ENCODE measurements at places on chromosomes 5 and 9. TPM values are rescaled to one million over a fixed set of nuclear protein-coding genes. Genes with fewer than 3 reads are reported as not detected.

The ZNF782 gene
- total RNA-seq = 29.0 TPM

The ECM2 gene
- total RNA-seq = 10.1 TPM

The FOXE1 gene
- total RNA-seq = not detected

The PLPP7 gene
- total RNA-seq = 6.6 TPM

The EDIL3 gene
- 72.4 TPM for total RNA-seq

GRCh38 chr5:61632064-61632463, 300.0 kb downstream of the ZSWIM6 start:
- DNase-seq = no peak

DNA sequence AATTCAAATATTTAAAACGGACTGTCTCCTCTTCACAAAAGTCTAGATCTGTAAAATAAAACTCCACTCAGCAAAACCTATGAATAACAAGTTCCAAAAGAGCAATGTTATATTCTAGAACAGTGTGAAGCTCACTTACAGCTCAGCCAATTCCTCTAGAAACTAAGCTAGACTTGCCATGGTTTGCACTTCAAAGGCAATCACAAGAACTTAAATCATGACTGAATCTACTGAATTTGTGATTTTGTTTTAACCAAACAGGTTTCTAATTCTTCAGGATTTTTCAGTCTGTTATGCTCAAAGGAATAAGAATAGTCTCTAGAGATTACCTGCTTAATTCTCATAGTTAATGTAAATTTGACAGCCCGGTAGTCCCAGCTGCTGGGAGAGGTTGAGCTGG, 1.4 kb upstream of the PKD2L2 start:
- DNase-seq = no peak

DNA sequence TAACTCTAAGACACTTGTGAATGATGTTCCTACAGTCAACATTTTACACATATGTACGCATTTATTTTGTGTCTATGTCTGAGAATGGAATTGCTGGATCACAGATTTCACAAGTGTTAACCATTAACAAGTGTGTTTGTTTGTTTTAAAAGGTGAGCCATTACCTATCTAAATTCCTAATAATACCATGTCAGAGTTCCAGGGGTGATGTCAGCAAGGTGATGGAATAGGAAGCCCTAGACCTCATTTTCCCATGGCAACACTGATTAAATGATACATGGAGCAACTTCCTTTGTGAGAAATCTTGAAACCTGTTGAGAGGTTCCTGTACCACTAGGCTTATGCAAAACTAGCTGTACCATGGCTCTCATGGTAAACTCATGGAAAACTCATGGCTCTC, 309.7 kb downstream of the CYLC2 start:
- no peak for DNase-seq

- no peak for DNase-seq
These were observed 1150.7 kb upstream of the WWC1 start for GRCh38 chr5:167140548-167141291.

- DNase-seq = no peak
These were observed 294.1 kb downstream of the ARHGAP26 start for GRCh38 chr5:143064218-143064641.

DNA sequence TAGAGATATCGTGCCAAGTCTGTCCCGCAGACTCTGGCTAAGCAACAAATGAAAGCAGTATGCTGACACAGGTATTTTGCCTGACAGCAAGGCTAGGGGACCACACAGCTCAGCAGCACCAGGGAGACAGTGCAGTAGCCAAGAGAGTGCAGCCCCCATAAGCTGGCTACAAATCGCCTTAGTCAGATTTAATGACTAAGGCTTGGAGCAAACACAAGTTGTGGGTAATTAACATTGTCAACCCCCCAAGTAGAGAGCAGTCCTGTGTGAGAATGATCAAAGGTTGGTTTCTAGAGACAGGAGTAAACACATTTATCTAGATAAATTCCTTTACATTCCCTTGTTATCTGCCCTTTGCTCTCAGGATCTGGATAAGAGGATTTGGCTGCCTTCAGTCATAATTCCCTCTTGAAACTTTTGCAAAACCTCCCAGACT, 1434.5 kb upstream of the CDH6 start:
- no peak for DNase-seq

GRCh38 chr9:15178631-15179030, 128.4 kb downstream of the TTC39B start:
- DNase-seq = peak; percentile 77

DNA sequence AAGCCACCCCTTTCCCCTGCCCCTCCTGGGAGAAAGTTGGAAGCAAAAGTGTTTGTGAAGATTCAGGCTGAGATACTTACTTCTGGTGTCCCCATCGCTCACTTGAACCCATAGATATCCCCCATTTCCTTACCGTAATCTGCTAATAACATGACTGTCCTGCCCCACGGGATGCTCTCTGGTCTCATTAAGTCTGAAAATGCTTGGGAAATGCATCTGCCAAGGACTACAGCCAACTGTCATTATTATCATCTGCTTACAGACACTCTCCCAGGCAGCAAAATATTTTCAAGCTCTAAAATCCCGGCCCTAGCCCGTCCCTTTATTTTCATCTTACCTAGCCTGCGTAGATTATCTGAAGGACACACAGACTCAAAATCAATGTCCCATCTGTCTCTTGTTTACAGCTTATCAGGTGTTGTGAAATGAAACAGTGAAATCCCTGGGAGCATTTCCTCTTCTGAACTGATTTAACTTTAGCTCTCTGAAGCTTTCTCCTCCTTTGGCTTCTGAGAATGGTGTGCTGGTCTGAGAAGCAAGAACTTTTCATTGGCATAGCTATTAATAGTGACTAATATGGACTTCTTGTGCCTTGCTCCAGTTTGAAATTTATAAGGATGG, 126.9 kb upstream of the OSMR start:
- no peak for DNase-seq

GRCh38 chr9:114549697-114550330, 37.8 kb upstream of the ATP6V1G1 start:
- no peak for DNase-seq

DNA sequence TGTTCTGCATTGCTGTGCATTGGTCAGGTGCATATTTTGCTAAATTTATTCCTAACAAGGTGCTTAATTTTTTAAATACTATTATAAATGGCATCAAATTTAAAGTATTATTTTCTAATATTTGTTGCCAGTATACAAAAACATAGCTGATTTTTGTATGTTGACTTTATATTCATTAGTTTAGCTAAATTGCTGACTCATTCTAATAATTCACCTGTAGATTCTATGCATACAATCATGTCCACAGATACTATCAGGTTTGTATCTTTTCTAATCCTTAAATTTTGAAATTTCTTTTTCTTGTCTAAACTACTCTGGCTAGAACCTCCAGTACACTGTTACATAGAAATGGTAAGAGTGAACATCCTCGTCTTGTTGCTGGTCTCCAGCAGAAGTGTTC, 657.6 kb downstream of the CCDC171 start:
- DNase-seq = no peak

- DNase-seq = no peak
These were observed 12.5 kb upstream of the SHB start for GRCh38 chr9:38081356-38082108.

GRCh38 chr5:129768735-129769134, 20.8 kb downstream of the MINAR2 start:
- no peak for DNase-seq
